NCI-H1436 (cell line): ENCODE measurements at places on chromosomes 12 and 14.
A peak's percentile ranks its signal among the peaks of the same experiment; 100 is the strongest.

- no peak for DNase-seq
These were observed 221.8 kb downstream of the PRKD1 start for GRCh38 chr14:29705801-29706200.

- DNase-seq: no peak
These were observed 34.0 kb downstream of the VCPKMT start for GRCh38 chr14:50082308-50082742.

- no peak for DNase-seq
These were observed 15.1 kb downstream of the ADIPOR2 start for GRCh38 chr12:1705774-1706631.

DNA sequence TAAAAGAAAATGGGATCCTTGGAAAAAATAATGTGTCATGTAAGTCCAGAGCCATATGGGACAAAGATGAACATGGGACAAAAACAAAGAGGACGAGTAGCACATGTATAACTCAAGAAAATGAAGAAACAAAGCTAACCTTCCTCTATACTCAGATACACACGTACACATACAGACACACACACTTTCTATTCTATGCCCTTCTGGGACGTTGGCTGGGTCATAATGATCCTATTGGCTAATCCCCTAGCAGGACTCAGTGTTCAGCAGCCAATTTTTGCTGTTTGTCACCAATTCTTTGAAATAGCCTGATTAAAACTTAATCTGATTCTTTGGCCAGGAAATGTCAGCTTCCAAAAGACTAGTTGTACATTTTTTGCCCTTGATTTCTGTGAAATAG lies 189.4 kb upstream of the FOXG1 start:
- no peak for DNase-seq

GRCh38 chr14:102951799-102952198 lies 29.3 kb downstream of the AMN start:
- no peak for DNase-seq

DNA sequence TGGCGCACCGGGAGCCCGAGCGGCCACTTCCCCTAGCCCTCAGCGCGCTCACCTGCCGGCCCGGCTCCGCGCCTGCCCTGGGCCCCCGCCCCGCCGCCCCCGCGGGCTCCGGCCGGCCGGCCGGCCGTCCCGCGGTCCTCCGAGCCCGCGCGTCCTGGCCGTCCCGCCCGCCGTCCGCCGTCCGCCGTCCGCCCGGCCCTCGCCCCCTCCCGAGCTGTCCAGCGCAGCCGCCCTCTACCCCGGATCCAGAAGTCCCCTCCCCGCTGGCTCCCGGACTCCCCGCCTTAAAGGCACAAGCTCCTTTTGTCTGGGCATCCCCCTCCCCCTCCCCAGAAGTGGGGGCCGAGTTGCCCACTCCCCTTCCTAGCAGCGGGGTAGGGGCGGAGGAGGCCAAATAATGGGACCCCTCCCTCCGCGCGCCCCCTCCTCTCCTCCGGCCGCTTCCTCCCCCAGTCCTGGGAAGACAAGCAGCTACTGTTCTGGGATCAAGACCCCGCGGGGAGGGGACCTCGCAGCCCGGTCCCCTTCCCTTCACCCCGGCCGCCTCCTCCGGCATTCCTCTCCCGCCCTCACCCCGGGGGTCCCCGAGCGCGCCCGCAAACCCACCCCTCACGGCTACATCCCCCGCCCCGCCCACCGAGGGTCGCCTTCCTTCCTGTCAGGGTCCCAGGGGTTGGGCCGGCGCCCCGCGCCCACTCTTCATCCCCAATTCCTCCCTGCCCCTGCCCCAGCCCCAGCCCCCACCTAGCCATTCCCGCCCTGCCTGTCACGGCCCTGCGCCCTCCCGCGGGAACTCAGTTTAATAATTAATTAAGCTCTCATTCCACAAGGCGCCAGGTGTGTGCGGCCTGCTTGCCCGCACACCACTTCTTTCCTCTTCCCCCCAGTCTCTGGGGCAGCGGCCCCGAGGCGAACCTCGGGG lies at the start of gene ADCY6:
TSS of gene ADCY6 (minus strand) at position 236 of the 922 bp plus-strand sequence. CDS start 5,655 bp downstream, outside the sequence.
- DNase-seq: peak; percentile 14

- no peak for DNase-seq
These were observed 29.6 kb upstream of the HDAC7 start for GRCh38 chr12:47849261-47849660.

- no peak for DNase-seq
These were observed 206.1 kb downstream of the DAD1 start for GRCh38 chr14:22382955-22383354.

DNA sequence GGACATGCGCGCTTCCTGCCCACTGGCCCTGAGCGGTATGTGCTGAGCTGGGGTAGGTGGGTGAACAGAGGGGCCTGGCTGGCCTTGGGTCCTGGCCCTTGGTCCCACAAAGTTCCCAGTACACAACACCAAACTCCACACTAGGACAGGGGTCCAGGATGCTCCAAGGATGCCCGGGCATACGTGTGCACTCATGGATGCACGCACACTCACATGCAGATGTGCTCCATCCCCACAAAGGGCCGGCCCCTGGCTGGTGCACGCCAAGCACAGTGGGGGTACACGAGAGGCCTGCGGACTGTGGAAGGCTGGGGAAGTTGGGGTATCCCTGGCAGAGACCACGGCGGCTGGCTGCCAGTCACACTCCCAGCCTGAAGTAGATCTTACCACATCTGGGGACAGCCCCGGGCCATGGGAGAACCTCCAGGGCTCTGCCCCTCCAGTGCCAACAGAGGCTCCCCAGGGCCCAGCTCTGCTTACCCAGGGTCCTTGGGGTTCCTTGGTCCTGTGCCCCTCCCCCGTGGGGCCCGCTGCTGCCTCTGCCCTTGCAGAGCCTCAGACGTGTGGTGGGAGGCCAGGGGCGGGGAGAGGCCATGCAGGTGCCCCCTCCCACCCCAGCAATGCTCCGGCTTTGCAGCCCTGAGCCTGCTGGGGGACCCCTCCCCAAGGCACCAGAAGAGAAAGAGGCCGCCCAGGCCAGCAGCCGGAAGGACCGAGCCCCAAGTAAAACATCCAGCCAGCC lies 24.0 kb upstream of the NUDT14 start:
- no peak for DNase-seq

- DNase-seq: no peak
These were observed 669.8 kb downstream of the GALC start for GRCh38 chr14:87323191-87323590.

DNA sequence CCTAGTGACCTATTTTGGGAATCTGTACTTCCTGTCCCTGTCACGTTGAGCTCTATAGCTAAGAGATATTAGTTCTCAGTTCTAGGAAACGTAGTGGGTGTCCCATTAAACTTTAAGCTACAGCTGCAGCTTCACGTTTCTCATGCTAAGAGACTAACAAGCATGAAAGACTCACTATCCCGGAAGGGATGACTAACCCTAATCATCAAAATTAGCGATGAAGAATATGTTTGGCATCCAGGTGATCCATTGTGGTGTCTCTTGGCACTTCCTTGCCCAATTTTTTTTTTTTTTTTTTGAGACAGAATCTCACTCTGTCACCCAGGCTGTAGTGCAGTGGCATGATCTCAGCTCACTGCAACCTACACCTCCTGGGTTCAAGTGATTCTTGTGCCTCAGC lies 11.0 kb upstream of the LALBA start:
- no peak for DNase-seq

GRCh38 chr12:25311506-25311905 lies 60.8 kb upstream of the KRAS start:
- no peak for DNase-seq

DNA sequence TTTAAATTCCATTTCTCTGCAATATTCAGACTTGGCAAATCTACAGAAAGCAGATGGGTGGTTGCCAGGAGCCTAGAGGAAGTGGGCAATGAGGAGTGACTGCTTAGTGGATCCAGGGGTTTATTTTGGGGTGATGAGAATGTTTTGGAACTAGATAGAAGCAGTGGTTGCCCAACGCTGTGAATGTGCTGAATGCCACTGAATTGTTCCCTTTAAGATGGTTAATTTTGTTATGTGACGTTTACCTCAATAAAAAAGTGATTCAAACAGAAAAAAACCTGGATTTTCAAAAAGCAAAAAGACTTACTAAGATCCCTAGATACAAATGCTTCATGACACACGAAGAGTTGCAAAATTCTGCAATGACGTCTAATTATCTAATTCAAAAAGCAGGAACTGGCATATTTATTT lies 34.2 kb downstream of the DAO start:
- no peak for DNase-seq

- DNase-seq: no peak
These were observed 796 bp upstream of the POP5 start for GRCh38 chr12:120581998-120582397.

DNA sequence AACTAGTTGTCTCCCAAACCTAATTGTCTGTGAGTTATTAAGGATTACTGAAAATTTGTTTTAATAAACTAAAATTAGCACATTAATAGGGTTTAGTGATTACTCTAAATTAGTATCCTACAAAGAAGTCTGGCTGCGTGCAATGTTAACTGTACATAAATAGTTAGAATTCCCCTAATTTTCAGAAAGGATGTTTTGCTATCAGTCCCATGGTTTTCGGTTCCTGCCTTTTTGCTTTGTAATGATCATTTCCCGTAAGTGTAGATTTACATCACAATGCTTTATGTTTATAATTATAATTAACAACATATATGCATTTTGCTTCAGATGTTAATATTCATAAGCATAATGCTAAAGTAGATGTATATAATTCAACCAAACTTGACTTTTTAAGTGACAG lies 19.8 kb upstream of the LYZ start:
- DNase-seq: no peak

GRCh38 chr14:60878536-60878935 lies 102.3 kb downstream of the TRMT5 start:
- DNase-seq: no peak

- DNase-seq: peak; percentile 87
These were observed at the start of gene CACNB3 for GRCh38 chr12:48817873-48818830. TSS of gene CACNB3 (plus strand) at chr12:48818496. CDS start at chr12:48818930, 434 bp downstream.

- DNase-seq: no peak
These were observed 25.6 kb upstream of the PARP11 start for GRCh38 chr12:3898756-3899155.

DNA sequence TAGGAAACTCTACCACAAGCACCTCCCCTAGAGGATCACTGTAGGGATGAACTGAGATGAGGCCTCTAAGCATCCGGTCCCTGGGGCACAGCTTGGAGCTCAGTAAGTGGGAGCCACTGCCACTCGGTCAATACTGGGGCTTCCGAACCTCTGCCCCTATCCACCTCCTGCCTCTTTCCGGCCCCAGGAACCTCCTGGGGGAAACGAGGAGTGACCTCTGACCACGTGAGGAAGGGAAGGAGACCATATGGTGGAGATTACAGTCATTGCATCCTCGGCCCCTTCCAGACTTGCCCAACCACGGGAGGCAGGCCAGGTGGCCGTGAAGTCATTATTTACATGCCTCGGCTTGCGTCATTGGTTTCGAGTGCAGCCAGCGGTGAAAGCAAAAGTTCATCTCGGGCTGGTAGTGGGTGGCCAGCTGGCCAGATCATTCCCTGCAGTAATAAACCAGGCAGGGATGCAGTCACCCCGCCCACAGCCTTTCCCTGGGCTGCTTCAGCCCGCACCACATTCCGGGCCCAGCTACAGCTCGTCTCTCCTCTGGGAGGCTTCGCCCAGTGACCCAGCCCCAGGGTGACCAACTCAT lies 65.4 kb downstream of the C14orf132 start:
- DNase-seq: no peak

- DNase-seq: no peak
These were observed 11.1 kb upstream of the NDUFA12 start for GRCh38 chr12:95014554-95014953.

DNA sequence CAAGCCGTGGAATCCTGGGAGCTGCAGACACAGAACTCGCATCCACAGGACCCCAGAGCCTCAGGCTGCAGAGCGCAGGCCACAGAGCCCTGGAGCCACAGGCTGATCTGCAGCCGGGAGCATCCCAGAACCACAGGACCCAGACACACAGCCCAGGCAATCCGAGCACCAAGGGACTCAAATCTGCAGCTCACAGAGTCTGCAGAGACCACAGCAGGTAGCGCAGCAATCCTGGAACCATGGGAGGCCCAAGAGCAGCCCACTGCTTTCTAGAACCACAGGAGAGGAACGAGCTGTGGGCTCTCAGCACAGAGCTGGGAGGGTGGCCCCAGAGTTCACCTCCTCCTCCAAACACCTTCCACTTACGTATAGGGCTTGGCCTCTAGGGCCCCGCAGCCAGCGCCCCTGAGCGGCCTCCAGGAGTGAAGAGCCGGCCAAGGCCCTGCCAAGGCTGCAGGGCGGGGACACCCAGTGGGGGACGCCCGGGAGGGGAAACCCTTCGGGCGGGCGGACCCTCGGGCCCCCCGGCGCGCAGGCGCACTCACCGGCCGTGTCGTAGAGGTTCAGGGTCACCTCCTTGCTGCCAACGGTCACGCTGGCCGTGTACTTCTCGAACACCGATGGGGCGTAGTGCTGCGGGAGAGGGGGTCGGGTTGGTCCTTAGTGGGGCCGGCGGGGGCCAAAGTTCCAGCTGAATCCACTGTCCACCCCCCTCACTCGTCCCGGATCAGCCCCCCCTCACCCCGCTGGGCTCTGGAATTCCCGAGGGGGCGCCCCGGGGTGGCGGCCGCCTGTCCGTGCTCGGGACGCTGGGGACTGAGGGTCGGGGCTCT lies 665 bp downstream of the RHOF start:
- no peak for DNase-seq

DNA sequence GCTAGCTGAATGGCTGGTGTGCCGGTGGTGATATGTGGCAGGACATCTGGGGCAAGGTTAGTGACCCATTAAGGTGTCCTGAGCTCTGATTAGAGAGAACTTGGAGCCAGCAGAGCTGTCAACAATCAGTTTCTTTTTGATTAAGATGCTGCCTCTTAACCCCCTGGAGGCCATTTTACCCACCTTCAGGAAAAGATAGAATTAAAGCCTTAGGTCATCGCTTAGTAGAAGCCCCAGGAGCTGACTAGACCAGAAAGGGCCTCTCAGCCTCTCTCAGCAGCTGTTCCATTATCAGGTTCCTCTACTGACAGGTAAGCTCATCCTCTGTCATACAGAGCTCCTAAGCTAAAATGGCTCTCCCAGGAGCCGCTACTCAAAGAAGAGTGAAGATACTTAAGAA lies 339.0 kb downstream of the FUT8 start:
- no peak for DNase-seq

DNA sequence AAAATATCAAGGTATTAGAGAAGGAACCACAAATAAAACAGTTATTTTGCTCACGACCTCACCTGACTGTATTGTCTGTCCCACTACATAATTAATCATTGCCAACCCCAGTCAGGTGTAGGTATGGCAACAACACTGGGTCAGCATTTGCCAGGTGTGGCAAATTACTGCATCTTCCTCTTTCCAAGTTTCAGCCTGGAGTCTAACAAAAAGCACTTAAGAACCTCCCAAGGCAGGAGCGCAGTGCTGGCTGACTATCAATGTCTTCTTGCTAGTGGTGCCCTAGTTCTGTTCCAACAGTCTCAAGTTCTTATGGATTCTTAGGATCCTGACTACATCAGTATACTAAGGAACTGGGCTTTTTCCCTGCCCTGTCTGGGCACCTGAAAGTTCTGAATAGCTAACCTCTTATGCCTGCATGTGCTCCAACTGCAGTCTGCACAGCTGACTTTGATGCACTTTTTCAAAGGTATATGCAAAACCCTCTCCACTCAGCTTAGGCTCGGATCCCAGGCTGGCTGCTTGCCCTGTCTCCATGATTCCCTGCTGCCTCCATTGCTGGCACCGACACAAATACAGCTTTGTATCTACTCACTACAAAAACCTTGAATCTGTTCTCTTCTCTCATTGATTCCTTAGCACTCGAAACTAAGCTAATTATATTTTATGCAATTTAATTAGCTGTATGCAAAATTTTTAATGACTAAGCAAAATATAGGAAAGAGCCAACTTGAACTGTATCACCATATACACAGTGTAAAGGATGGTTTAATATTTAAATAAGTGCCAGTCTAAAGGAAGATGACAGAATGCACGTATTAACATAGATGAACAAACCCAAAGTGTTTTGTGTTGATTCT lies 113.3 kb downstream of the PRKD1 start:
- no peak for DNase-seq
